ENCODE measurements at places on chromosomes 7 and 10.

- DNase-seq, result no peak
Measured at GRCh38 chr7:110921595-110922151, 169.3 kb upstream of the LRRN3 start.

GRCh38 chr7:7201578-7202374 is 19.4 kb downstream of the C1GALT1 start:
- no peak for DNase-seq

GRCh38 chr7:4204513-4205165 is 477.5 kb upstream of the FOXK1 start:
- DNase-seq, result no peak

DNA sequence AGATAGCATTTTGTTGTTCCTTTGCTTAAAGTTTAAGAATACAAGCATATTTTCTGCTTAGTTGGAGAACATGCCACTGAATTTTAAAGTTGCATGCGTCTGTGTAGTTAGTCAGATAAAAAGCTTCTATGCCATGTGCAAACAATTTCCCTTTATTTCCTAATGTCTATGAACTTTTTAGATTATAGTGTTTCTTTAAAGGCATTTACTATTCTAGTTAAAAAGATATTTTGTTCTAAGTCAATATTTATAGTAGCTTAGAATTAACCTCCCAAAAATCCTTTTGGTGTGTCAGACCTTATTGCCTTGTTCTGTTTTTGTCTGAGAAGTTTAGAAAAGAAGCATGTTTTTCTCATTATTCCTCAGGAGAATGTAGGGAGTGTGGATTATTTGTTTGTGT is 99.0 kb upstream of the GATA3 start:
- DNase-seq, result no peak

DNA sequence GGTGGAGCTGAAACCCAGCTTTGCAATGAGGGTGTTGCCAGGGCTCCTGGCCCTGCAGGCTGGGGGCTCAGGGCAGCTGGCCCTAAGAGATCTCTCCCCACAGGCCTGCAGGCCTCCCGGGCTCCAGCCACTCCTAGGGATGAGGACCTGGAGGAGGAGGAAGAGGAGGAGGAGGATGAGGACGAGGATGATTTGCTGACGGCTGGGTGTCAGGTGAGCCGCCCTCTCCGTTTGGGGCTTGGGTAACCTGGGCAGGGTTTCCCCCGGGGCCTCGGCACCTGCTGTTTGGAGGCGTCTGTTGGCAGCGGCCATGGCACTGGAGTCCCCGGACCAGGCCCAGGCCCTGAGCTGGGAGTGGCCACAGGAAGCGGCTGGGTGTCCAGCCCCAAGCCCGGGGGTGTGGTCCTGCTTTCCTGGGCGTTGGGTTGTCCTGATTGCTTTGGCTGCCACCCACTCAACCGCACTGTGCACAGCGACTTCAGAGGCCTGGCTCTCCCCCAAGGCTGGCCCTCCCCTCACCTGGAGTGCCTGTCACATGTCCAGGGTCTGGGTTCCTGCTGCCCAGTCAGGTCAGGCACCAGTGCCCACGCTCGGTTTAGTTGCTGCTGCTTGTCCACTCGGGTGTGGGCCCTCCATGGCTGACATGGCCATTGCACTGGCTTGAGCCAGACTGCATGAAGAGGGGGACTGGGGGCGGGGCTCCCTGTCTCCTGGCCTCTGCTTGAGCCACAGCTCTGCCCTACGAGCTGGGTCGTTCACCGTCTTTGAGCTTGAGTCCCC is 5.9 kb downstream of the ZNF316 start:
- no peak for DNase-seq

- DNase-seq, result no peak
Measured at GRCh38 chr7:106840342-106840741, 24.7 kb upstream of the PIK3CG start.

DNA sequence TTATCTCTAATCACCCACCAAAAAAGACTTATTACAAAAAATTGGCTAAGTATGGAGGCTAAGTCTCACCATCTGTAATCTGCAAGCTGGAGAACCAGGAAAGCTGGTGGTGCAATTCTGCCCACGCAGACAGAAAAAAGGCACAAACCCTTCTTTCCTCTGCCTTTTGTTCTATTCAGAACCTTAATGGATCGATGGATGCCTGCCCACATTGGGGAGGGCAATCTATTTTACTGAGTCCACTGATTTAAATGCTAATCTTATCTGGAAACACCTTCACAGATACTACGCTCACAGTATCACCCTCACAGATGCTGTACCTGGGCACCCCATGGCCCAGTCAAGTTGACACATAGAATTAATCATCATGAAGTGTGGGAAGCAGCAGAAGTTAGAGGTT is 10.2 kb downstream of the IGFBP3 start:
- no peak for DNase-seq

DNA sequence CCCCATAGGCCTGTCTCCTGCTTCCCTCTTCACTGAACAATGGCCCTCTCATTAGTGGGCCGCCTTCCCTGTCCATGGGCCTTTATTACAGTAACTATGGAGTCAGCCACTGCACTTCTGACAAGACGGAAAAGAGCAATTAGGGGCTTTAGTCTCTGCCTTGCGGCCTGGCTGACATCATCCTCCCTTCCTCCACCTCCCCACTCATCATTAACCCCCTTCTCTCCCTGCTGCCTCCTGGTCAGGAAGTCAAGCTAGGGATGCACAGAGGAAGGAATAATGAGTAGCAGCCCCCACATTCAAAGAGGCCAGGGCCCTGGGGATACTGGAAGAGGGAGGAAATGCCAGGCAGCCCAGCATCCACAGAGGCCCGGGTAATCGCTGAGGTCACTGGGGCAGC is 101.6 kb upstream of the PLXNA4 start:
- DNase-seq, result no peak

DNA sequence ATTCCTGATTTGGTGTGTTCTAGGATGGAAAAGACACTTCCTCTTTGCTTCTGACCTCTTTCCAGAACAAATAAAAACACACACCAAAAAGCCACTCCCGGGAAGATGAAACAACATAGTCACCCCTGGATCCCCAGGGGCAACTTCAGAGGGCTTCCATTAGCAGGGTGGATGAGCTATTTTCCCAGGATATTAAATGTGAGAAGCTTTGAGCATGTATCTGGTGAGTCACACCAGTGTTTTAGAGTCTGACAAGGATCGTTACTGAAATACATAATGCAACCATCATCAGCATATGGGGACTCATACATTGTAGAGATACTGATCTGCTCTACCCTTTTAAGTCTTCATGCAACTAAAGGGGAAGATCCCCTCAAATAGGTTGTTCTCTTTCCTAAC is 115.5 kb upstream of the ZNF438 start:
- peak; percentile 26 for DNase-seq

GRCh38 chr7:46147871-46148270 is 226.8 kb upstream of the IGFBP3 start:
- DNase-seq, result no peak

DNA sequence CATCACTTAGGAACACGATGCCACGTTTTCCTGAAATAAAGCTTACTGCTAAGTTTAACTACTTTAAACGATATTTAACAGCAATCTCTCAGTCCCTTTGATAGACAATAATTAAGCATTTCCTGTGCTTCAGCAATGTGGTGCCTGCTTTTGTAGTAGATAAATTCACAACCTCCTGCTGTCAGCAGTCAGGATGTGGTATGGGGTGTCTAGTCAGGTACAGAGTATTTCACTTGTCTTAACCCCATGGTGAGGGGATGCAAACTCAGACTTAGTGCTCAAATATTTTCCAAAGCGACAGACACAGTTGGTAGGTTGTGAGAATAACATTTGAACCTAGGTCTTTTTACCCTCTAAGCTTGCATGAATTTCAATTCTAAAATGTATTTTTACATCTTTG is 526.2 kb upstream of the PFKP start:
- DNase-seq, result no peak

DNA sequence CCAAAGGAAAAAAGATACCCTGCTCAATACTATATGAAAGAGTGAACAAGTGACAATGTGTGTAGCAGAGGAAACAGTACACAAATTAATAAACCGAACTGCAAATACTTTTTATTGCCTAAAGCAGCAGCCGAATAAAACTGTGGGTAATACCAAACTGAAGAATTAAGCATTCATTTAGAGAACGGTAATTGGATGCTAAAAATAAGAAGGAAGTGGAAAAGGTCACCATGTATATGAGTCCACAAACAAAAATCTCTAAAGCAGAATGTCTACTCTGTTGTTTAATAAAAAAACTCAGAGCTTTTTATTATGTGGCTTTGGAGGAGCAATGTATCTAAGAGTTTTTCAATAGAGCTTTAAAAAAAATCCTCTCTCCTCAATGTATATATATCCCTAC is 87.9 kb downstream of the ETV1 start:
- no peak for DNase-seq

DNA sequence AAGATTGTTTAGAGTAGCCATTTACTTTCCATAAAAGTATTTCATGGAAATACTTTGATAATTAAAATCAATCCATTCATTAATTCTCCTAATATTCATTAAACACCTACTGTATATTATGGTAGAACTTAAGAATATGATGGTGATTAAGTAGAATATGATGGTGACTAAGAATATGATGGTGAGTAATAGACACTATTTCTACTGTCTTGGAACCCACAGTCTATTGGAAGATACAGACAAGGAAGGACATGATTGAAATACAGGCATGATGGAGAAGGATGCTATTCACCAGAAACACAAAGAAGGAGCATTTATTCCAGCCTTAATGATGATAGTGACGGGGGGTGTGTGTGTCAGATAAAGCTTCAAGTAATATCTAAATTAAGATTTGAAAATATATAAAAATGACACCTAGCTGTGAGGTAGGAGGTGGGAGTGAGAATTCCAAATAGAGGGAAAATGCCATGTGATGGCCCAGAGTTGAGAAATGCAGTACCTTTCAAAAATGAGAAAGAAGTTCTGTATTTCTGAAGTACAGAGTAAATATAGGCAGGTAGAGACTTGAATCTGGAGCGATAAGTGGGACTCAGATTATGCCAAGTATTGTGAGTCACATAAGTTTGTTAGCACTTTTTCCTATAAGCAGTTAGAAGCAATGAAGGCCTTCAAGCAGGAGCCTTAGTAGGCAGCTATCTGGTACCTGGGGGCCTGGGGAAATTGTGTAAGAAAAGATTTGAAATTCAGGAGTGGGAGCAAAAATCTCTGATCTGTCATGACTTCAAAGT is 12.5 kb upstream of the CDK13 start:
- DNase-seq, result no peak

DNA sequence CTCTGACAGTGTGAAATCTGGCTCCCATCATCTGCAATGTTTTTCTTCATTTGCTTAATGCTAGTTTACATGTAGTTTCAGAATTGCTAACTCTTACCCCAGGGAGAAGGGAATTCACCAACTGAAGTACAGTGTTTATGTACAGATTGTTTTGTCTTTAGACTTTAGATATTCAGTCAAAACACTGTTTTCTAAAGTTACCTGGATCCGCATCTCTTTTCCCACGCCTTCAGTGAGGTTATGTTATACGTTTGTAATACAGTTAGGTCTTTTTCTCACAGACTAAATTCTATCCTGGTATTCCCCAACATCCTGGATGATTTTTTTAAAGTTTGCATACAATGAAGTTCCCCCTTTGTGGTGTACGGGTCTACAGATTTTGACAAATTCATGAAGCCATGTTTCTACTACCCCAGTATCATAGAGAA is 3.2 kb upstream of the LYZL1 start:
- no peak for DNase-seq

DNA sequence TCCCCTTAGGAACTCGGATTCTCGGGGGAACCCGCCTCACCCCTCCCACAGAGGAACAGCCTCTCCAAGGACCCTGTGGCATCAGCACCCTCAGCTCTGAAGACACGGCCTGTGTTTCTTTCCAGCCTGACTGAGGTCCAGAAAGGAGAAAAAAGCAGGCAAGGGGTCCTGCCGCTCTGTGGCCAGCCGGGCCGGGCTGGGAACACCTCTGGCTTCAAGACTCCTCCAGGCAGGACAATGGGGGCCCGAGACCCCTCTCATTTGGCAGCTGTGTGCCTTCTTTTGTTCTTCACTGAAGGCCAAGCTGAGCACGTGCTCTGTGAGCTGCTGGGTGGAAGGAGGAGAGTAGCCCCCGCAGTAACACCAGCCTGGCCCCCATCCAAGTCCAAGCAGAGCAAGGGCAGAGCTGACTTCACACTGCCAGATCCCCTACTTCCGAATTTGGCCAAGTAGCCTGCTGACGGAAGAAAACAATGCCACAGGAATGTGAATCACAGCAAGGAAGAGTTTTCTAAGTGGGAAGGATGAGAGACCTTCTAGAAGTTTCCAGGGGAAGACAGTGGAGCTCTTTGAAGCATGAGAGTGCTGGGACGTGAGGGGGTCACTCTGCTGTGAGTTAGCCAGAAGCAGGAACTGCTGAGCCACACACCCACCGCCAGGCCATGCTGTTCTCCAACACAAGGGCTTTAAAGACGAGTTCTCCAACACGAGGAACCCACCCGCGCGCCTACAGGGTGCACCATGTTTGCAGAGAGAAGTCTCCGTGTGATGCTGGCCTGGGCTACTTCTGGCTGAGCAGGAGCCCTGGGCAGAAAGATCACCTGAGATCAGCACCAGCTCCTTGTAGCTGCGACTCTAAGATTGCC is 3.1 kb downstream of the CNPY1 start:
- no peak for DNase-seq

GRCh38 chr7:4302203-4302905 is 379.7 kb upstream of the FOXK1 start:
- no peak for DNase-seq

DNA sequence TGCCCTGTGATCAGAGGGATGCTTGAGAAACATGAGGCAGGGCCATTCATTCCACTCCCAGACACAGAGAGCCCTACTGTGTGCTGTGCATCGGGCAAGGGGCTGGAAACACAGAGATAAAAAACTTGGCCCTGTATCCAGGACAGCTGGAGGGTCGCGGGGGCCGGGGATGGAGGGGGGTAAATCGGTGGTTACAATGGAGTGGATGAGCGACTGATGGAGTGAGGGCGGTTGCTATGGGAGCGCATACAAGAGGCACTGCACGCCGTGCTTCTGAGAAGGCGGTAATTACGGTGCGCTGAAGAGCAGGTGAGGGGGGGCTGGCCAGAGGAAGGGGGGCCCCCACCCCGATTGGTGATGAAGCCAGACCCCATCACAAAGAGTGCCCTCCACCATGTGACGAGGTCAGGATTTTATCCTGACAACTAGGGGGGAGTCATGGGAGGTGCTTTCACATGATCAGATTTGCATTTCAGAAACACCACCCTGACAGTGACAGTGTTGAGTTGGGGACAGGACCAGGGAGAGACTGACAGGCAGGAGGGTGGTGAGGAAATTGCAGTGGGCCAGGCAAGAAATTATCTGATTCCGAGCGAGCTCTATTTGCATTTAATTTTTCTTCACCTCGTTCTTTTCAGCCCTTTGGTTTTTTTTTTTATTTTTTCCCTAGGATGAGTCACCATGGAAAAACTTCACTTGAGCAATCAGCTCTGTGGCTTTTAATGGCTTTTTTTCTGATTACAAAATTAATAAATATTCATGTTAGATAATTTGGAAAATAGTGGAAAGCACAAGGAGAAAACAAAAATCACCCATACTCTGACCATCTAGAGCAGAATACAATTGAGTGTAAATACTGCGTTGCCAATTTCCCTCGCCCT is 7.8 kb downstream of the CPA5 start:
- no peak for DNase-seq

DNA sequence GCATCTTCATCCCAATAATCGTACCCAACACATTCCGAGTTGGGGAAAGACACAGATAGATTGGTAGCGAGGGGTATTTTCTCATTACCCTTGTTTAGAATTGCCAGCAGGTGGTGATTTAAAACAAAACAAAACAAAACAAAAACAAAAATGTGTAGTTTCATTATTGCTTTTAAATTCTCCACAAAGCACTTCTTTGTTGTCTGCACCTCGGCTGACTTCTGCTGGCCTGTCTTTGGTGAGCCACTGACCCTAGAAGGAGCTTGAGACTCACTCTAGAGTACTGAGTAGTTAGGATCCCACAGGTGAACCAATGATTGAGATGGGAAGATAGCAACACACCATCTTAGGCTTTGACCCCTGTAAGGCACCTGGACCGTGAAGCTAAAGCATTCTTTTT is 105.4 kb upstream of the BET1 start:
- DNase-seq, result no peak
